ENCODE measurements at places on chromosomes 11 and 22.

DNA sequence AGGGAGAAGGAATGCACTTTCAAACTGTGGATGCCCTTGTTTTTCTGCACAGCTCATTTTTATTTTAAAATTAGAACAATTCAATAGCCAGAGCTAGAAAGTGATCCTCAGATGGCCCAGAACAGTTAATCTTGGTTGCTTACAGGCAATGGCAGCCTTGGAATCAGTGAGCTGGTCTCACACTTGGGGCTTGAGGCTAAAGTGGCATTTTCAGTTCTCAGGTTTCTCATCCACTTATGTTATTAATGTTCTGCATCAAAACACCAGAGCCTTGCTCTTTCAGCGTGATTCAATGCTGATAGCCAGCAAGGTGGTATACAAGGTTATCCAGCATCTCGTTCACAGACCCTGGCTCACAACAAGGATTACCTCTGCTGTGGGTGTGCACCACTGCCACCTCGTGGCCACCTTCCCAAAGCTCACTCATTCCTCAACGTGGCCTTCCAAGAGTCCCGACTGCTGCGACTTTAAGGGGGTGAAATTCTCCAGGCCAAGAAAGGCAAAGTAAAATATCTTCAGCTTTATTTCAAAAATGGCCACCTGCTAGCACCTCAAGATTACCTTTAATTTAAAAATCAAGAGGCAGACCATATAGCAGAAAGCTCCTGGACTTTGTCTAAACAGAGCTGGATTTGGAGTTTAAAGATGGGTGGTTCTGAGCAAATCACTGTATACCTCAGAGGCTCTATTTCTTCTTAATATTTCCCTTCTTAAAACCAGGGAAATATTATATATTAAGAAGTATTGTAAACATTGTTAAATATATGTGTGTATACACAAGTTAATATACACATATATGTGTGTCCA is 34.2 kb upstream of the FSHB start:
- peak; percentile 94 for DNase-seq

- no peak for DNase-seq
These were observed 5.4 kb downstream of the EMID1 start for GRCh38 chr22:29211066-29211465.

DNA sequence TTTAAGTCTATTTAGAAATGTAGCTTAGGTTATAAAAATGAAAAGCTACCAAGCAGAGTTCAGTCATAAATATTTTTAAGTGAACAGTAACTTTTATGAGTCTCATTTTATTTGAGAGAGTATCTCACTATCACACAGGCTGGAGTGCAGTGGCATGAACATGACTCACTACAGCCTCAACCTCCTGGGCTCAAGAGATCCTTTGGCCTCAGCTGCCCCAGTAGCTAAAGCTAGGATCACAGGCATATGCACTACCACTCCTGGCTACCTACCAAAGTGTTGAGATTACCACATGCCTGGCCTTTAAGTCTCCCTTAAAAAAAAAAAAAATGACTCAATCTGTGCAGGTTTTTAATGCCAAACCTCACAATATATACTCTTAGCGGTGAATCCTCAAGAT is 34.7 kb upstream of the CLNS1A start:
- no peak for DNase-seq

GRCh38 chr11:61635304-61635703 is 44.9 kb upstream of the DAGLA start:
- DNase-seq = no peak

DNA sequence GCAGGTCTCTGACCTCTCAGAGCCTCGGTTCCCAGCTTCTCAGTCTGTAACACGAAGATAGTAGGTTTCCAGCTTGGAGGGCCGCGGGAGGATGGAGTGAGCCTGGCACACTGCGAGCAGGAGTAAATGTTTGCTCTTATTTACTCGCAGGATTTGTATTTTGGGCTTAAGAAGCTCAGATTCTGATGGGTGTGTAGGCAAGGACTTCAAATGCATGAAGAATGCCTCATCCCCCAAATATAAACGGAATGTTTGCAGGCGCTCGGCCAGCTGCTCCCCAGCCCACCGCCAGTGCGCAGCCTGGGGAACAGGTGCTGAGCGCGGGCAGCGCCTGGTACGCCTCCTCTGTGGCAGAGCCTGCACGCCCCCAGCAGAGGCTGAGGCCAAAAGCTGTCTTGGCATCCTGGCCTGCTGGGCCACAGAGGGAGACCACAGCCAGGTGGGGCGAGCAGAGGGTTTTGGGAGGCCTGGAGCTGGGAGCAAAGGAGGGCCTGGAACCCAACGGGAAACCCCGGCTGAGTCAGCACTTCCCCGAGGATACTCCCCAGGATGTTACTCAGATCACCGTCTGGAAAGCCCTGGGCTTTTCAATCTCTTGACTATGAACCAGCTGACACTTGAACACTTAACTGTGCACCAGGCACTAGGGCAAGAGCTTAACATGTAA is 9.4 kb downstream of the EHD1 start:
- no peak for DNase-seq

GRCh38 chr11:57322256-57323166 is 2.2 kb downstream of the TNKS1BP1 start:
- DNase-seq = peak; percentile 90

DNA sequence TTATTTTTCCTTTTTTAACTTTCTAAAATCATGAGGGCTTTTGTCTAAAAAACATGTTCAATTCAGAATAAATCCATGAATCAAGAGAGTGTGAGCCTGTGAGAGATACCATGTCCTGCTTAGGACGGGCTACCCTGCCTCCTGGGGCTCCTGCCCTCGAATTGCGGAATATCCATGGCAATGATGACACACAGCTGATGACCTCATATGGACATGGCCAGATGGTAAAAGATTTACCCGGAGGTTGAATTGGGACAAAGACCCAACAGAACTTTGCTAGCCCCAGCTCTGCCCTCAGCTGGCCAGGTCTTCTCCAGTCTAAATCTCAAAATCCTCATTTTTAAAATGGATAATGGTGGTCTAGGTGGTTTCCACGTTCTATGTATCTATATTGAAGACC is 538.1 kb upstream of the API5 start:
- no peak for DNase-seq

GRCh38 chr22:19832476-19833108 is 22.1 kb downstream of the GNB1L start:
- peak; percentile 36 for DNase-seq

- DNase-seq = no peak
These were observed 462.8 kb downstream of the INSC start for GRCh38 chr11:15577519-15577918.

DNA sequence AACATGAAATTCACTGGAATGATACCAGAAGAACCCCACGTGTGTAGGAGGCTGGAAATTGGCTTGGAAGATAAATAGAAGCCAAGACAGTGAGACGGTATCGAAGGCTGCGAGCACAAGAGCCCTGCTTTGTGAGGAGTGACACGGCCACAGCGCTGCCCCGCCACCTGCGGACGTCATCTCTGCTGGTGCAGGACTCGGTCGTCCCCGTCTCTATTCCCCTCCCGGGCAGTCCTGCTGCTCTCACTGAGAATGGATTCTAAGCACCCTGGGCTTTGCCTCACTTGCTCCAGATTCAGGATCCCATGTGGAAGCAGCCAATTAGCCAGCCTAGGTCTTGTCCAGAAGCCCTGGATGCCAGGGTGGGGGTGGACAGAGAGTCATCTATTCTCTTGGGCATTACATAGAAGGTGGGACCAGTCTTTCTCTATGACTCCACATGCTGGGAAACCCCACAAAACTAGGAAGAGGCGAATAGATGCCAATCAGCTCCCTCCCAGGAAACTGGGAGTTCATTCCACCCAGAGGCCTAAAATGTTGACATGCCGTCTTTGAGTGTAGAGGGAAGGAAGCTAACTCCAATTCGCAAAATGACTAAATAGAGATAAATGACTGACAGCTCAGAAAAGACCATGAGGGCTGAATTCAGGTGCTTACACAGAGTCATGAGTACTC is 25.1 kb downstream of the APOL3 start:
- no peak for DNase-seq

- DNase-seq = no peak
These were observed 8.9 kb downstream of the TTC28 start for GRCh38 chr22:28670756-28671155.

- DNase-seq = no peak
These were observed 2.9 kb upstream of the CBX7 start for GRCh38 chr22:39155421-39155820.

DNA sequence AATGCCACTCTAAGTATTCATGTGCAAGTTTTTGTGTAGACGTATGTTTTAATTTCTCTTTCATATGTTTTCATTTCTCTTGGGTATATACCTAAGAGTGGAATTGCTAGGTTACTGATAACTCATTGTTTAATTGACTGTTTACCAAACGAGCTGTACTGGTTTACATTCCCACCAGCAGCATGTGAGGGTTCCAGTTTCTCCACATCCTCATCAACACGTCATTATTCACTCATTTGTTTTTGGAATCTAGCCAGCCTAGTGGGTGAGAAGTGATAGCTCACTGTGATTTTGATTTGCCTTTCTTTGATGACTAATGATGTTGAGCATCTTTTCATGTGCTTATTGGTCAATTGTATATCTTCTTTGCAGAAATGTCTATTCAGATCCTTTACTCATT is 4.0 kb downstream of the ANKRD13D start:
- no peak for DNase-seq

- DNase-seq = peak; percentile 89
These were observed at the start of gene PITPNM1 for GRCh38 chr11:67504950-67505581. PITPNM1 (minus strand) TSS chr11:67505363; CDS start chr11:67504180, 1,183 bp downstream.

- no peak for DNase-seq
These were observed 525.1 kb downstream of the BRD1 start for GRCh38 chr22:49302530-49302929.

DNA sequence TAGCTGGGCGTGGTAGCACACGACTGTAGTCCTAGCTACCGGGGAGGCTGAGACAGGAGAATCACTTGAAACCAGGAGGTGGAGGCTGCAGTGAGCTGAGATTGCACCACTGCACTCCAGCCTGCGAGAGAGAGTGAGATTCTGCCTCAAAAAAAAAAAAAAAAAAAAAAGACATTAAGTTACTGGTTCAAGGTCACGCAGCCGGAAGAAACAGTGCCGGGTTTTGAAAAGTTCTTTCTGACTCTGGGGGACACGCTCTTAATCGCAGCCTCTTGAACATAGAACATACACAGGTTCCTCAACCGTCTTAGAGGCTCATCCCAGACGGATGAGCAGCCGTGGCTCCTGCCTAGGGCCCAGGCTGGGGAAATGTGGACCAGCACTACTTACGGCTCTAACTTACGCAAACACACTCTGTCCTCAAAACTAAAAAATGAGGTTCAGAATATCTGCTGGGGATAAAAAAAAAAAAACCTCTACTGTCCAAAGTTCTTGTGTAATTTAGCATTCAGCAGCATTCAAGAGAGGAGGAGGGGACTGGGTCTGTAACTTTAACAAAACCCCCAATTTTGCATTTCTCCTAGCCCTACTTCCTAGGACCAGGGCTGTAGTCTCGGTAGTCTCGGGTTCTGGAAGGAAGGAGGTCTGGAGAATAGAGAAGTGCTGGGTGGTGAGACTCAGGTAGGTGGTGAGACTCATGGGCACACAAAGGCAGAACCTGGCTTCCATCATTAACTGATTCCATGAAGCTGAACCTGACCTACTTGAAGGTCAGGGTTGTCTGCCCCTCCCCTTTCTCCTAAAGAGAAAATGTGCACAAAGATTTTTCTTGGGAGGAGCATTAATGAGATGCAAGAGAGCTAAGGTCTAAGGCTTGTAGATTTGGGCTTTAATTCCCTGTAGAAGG is 6.0 kb downstream of the SPTBN2 start:
- no peak for DNase-seq

DNA sequence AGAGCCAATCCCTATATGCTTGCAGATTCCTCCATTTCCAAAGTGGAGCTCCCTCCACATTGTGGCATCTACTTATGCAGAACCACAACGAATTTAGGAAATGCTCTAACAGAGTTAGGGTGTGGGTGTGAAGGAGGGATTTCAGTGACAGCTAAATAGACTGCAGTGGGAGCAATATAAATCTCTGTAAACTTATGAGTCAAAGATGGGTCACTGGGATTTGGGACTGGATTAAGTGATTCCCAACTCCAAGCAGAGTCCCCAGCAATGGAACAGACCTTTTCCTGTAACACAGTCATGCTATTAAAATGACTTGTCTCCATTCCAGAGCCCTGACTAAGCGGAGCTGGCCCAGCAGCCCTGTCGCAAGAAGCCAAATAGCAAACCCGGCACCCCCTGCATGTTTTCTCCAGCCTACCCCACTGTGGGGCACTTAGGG is 36.6 kb downstream of the RPL27A start:
- no peak for DNase-seq

GRCh38 chr22:19990188-19990587 is 26.4 kb downstream of the ARVCF start:
- no peak for DNase-seq

- DNase-seq = no peak
These were observed 46.4 kb downstream of the MCM5 start for GRCh38 chr22:35446365-35446764.

DNA sequence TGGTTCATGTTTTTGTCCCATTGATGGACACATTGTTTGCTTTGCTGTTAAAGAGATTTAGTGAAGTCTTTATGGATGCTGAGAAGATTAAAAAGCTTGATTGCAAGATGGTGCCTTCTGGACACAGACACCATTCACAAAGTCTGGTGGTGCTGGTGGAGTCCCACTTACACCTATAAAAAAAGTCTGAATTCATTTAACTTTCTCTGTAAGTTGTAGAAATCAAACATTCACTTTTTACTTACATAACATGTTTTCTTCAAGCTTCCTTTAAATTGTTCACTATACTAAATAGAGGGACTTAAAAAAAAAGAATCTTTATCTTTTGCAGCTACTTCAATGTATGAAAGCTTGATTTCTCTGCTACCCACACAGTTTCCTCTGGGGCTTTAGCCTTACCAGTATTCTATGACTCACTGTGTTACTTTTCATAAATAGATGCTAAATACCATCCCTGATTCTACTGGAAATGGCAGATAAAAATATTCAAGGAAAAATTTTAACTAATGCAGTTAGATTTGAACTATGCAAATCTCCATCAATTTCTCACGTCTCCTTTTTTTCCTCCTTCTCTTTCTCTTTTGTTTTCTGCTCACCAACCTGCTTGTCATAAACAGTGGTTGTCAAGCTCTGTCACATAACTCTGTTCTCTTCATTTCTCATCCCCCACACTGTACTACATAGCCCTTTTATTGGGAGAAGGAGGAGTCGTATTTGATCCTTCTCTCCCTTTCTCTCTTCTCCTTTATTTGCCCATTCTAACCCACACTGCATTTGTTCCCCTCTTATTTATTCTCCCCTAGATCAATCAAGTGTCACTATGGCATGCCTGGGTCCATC is 89.7 kb downstream of the FAM76B start:
- DNase-seq = no peak

GRCh38 chr22:43723816-43724215 is 88.3 kb downstream of the EFCAB6 start:
- DNase-seq = no peak

GRCh38 chr22:43795320-43795719 is 16.8 kb downstream of the EFCAB6 start:
- no peak for DNase-seq

- no peak for DNase-seq
These were observed 2.4 kb upstream of the OR4X2 start for GRCh38 chr11:48242501-48242900.

- peak; percentile 96 for DNase-seq
These were observed 2.5 kb upstream of the NPAS4 start for GRCh38 chr11:66418168-66418985.

All from endodermal cell (in vitro differentiated cells).